Stimulated activated CD4-positive, alpha-beta T cell treated with anti-CD3 and anti-CD28 coated beads, Interleukin-15, amount 100 ng/mL, for 24 hours (primary cell): ENCODE measurements at places on chromosomes 2 and 18.

DNA sequence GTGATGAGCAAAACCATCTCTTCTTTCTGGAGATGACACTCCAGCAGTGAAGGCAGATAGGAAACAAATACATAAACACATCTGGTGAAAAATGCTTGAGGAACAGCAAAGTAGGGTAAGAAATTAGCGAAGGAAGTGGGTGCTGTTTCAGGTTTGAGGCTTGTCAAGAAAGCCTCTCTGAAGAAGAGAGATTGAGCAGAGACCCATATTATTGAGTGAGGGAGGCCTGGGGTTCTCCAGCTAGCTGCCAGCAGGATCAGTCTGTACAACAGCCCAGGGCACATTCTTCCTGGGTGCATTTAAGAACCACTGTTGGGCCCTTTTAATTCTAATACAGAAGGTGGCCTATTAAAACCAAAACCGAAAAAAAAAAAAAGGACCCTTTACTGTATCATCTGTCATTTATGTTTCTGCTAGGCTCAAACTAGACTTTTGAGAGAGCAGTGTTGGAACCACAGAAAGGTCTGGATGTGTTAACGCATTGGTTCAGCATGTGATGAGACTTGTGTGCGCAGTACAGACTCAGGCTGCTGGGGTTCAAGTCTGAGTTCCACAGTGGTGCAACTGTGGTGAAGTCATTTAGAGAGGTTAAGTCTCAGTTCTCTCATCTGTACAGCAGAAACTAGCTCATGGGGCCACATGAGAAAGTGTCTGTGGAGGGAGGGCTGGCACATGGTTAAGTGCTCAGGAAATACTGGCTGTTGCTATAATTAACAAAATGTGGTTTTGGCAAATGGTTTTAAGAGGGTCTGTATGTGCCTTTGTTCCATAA is 28.9 kb downstream of the MGAT5 start:
- peak; percentile 67 for DNase-seq

DNA sequence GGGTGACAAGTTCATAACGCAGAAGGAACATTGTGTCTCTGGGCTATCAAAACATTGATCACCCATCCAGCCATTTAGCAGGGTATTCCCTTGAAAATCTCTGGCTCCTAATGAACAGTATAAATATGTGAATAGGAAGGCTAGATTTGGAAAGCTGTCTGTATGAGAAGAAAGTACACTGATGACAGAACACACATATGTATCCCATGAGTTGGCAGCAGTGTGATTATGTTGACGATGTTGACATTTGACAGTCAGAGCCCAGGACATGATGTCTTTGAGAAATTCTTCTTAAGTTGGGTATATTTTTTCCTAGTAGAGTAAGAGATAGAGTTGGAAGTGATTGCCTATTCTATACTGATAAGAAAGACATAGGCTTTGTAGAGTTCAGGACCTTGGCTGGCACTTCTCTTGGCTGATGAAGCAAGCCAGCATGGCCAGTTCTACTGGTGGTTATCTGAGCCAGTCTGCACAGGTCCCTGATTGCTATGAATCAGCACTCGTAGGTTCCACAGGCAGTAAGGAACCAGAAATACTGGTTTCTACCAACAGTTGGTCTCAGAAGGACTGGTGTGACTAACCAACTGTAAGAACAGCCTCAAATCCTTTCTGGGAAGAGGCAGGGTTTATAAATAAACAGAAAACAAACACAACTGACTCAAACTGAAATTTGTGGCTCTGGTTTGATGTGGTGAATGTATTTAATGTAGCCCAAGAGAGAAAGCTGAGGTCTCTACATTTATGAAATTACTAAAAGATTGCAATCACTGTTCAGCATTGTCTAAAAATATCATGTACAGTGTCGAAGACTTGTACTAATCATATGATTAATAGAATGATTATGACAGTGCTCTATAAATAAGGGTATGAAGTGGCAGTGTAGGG is 43.9 kb upstream of the RAPH1 start:
- DNase-seq = peak; percentile 54

DNA sequence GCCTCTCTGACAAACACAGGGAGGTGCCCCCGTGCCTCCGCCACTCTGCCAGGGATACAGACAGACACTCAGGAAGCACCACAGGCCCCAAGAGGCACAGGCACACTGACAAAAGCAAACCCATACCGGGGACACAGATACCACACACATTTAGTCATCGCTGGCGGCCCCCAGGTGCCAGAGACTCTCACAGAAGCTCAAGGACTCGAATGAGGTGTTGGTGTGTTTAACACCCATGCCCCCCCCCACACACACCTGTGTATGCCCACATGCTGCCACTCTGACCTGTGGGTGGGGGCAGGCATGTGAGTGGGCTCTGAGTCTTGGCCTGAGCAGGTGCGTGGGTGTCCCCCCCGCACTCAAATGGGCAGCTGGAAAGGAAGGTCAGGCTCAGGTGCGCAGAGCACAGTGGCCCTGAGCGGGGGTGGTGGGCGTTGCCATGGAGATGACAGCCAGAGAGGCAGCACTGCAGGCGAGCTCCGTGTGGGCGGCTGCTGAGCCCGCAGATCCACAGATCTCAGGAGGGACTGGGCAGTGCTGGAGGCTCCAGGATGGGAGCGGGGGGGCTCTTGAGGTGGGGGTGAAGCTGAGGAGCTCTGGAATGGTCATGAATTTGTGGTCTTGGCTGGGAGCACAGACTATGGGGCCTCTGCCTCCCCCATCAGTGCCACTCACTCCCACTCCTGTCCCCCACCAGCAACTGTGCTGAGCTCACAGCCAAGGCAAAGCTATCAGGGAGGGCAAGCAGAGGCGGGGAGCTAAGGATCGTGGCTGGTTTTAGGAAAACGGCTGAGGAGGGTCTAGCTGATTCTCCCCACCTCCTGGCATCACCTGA is 73.9 kb upstream of the TAF1B start:
- peak; percentile 64 for DNase-seq

GRCh38 chr18:71665131-71665530 is 879.0 kb downstream of the CBLN2 start:
- DNase-seq = no peak

DNA sequence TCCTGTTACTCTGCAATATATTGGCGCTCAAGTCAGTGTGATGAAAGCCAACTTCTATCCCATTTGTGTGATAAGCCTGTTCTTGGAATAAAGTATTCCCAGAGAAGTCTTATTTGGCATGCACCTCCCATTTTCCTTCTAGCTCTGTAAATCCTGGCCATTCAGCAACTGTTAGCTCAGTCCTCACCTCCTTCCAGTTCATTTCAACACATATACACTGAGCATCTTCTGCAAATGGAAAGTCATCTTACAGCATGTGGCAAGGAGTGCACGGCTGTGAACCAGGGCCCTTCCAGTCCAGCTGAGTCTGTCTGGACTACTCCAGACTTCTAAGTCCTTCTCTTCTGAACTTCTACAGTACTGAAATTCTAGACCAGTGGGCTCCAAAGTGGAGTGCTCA is 53.1 kb downstream of the SPATS2L start:
- DNase-seq = no peak

- DNase-seq = no peak
These were observed 2.3 kb downstream of the KRCC1 start for GRCh38 chr2:88053296-88053695.

DNA sequence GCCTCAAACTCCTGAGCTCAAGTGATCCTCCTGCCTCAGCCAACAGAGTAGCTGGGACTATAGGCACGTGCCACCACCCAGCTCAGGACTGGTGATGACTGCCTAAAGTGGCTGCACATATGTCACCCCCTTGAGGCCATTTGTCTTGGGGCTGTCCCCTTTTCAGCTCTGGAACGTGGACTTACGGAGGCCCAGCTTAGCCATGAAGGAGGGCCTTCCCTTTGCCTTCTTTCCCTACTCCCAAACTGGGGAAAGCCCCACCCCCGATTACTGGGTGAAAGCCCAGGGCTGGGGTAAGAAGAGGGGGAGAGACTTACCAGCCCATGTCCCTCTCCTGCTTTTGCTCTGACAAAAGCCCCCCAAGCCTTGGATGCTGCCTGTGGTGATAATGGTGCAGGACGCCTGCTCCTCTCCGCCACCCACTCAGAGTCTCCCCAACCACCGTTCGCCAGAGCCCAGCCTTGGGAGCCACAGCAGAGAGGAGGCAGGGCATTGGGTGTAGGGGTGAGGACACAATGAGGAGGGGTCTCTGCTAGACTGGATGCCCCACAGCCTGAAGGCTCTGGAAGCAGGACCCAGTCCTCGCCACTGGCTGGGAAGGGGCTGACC is 2.5 kb upstream of the DUSP2 start:
- peak; percentile 51 for DNase-seq

- no peak for DNase-seq
These were observed 76.7 kb downstream of the MERTK start for GRCh38 chr2:111975053-111975552.

- DNase-seq = no peak
These were observed 107.2 kb downstream of the CD226 start for GRCh38 chr18:69840445-69840844.

- DNase-seq = no peak
These were observed 29.2 kb downstream of the SMAD7 start for GRCh38 chr18:48921305-48922225.

- DNase-seq = no peak
These were observed 23.6 kb upstream of the GLS start for GRCh38 chr2:190856985-190857384.

- DNase-seq = peak; percentile 61
These were observed 36.3 kb upstream of the ITM2C start for GRCh38 chr2:230828272-230828961.

DNA sequence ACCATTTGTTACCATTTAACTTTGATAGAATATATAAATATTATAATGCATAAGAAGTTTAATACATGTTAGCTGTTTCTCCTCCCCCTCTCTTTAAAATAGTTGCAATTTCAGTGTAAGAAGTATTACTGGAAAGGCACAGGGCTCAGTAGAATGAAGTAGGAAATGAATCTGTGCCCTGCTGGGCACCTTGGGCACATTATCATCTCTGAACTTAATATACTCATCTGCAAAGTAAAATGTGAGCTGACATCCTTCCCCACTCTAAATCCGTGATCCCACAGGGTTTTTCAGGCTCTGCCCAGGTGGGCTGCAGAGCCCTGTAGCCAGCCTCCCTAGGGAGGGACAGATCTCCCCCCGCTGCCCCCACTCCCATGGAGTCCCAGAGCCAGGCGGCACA is 56.8 kb downstream of the DPP4 start:
- no peak for DNase-seq

GRCh38 chr18:3689091-3689490 is 239.1 kb downstream of the TGIF1 start:
- no peak for DNase-seq

GRCh38 chr2:9631553-9631819 is 689 bp upstream of the YWHAQ start:
- no peak for DNase-seq

- no peak for DNase-seq
These were observed 93.7 kb upstream of the RAB6C start for GRCh38 chr2:129885735-129886134.

DNA sequence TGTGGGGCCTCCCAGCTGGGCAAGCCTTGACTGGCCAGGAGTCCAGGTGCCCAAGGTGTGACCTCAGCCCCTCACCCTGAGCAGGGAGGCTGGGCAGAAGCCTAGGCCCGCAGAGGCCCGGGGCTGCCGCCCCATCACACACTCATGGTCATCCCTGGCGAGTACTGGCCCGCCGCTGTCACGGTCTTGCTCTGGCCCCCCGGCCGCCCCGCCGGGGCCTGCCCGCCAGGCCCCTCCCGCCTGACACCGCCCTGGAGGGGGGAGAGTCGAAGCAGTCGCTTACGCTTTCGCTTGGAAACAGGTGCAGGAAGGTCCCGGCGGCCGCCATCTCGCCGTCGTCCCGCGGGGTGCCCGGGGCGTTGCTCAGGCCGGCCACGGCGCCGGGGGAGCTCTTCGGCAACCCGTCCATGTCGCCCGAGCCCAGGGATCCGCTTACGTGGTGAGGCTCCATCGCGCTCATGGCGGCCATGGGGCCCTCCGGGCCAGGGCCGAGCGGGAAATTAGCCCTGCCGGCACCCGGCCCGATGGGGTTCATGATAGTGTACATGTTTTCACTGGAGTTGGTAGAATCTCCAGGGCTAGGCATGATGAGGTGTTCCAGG is 26.6 kb upstream of the ANKRD62 start:
- DNase-seq = no peak

GRCh38 chr2:21423854-21424253 is 300.1 kb downstream of the TDRD15 start:
- DNase-seq = no peak

DNA sequence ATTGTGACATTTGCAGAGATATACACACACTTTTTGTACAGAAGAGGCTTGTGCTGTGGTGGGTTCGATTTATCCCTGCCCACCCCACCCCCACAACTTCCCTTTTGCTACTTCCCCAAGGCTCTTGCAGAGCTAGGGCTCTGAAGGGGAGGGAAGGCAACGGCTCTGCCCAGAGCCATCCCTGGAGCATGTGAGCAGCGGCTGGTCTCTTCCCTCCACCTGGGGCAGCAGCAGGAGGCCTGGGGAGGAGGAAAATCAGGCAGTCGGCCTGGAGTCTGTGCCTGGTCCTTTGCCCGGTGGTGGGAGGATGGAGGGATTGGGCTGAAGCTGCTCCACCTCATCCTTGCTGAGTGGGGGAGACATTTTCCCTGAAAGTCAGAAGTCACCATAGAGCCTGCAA is 40.0 kb downstream of the STEAP3 start:
- DNase-seq = no peak

- no peak for DNase-seq
These were observed 81.1 kb downstream of the MRPS9 start for GRCh38 chr2:105118960-105119359.

GRCh38 chr18:3611313-3612090 is 161.5 kb downstream of the TGIF1 start:
- no peak for DNase-seq

DNA sequence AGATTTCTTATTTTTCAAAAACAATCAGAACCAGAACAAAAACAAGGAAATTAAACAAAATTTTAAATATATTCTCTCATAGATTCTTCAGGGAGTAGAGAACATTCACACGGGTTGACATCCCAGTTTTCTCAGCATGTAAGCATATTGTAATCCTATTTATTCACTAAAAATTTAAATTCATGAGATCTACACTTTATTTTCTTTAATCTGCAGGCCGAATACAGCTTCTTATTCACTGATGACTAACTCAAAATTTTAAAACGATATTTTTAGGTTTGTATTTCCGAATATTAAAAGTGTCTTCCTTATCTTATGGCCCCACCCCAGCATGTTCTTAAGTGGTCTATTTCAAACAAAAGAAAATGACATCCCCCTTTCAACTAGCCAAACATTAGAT is 262.4 kb downstream of the MEIS1 start:
- DNase-seq = no peak

- DNase-seq = no peak
These were observed 62.2 kb downstream of the COL6A3 start for GRCh38 chr2:237351796-237352195.

DNA sequence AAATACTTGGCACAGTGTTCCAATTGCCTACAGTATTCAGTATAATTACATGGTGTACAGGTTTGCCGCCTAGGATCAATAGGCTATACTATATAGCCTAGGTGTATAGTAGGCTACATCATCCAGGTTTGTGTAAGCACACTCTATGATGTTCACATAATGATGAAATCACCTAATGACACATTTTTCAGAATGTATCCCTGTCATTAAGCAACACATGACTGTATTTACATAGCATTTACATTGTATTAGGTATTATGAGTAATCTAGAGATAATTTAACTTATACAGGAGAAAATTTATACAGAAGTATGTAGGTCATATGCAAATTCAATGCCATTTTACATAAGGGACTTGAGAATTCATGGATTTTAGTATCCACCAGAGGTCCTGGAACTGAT is 35.4 kb downstream of the SCN7A start:
- DNase-seq = no peak
